ENCODE measurements at places on chromosomes 13 and 19.

DNA sequence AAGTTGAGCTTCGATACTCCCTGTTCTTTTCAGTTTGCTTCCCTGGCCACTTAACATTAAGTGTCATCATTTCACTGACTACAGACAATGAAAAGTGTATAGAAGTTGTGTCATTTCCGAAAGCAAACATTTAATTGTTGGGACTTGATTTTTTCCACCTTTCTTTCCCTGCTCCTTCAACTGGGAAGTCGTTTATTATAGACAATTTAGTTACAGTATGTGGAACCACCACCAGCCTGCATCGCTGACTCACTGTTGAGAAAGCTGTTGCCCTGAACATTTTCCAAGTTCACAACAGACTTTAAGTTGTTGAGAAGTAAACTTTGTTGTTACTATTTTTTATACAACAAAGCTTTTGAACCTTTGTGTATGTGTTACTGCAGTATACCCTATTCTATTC, 788.4 kb upstream of the PRR20A start:
- no peak for DNase-seq

DNA sequence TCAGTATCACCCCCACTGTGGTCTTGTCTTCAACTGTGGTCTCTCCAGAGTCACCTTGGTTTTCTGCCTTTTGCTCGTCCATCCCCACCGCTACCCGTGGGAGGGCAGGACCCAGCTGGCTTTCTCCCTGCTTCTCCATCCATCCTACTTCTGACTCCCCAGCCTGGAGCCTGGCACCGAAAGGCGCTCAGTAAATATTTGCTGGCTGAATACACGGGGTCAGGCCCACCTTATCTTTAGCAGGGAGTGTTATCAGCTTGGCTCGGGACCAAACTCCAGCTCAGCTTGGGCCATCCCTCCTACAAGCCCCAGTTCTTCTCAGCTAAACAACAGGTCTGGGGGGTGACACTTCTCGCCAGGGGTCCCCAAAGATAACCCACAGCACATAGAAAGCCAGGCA, 62.0 kb upstream of the KLF2 start:
- no peak for DNase-seq

DNA sequence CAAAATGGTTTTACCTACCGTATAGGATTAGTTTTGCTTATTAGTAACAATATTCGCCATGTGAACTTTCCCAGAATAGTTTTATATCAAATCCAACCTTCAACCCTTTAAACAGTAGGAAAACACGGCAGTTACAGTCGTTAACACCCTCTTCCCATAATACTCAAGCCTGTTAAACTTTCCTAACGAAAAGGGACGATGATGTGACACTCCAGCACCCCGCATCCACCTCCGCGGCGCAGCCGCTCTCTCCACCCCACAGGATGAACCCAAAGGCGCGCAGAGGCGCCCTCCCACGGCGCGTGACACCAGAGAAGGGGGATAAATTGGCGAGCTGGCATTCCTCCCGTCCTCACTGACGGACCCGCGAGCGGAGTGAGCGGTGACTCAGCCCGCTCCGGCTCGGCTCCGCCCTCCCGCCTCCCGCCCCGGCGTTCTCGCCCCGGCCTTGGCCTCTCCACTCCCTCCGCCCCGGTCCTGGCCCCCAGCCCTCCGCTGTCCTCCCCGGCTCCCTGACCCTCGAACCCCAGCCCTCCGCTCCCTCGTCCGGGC, 665 bp downstream of the TUBGCP3 start:
- peak; percentile 83 for DNase-seq

DNA sequence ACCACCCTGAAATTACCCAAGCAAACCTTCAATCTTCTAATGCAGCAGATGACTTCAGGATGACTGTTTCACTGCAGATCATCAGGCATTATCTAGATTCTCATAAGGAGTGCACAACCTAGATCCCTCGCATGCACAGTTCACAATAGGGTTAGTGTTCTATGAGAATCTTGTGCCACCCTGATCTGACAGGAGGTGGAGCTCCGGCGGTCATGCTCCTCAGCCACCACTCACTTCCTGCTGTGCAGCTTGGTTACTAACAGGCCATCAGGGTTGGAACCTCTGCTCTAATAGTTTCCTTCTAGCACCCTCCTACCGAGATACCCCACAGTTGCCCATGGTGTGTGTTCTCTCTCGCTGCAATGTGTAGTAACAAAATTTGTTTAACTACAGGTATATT, 442.8 kb downstream of the FGF14 start:
- DNase-seq, result no peak

- no peak for DNase-seq
Measured at GRCh38 chr19:11710313-11710712, 28.4 kb downstream of the ZNF823 start.

- no peak for DNase-seq
Measured at GRCh38 chr19:27861411-27861975, 1351.5 kb downstream of the UQCRFS1 start.

GRCh38 chr19:20472854-20473253, 92.7 kb downstream of the ZNF737 start:
- DNase-seq, result no peak

Data from activated CD4-positive, alpha-beta T cell treated with anti-CD3 and anti-CD28 coated beads, Interleukin-10, Interleukin-2, amounts not matched to agents 100 ng/mL and 50 ng/mL, durations not matched to agents 16 hours and 8 hours (primary cell).